ENCODE measurements at places on chromosomes 7 and 10.
A peak's percentile ranks its signal among the peaks of the same experiment; 100 is the strongest.

DNA sequence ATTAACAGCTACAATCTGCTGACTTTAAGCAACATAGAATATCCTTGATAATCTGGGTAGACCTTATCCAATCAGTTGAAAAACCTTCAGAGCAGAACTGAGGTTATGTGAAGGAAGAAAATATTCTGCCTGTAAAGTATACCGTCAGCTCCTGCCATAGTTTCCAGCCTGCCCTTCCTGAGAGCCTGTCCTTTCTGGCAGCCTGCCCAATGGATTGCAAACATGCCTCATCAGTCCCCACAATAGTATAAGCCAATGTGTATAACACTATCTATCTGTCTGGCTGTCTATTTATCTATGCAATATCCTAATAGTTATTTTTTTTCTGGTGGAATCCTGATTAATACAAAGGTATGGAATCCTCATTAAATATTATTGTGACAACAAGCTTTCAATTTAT is 489.2 kb upstream of the KCND2 start:
- DNase-seq = no peak

DNA sequence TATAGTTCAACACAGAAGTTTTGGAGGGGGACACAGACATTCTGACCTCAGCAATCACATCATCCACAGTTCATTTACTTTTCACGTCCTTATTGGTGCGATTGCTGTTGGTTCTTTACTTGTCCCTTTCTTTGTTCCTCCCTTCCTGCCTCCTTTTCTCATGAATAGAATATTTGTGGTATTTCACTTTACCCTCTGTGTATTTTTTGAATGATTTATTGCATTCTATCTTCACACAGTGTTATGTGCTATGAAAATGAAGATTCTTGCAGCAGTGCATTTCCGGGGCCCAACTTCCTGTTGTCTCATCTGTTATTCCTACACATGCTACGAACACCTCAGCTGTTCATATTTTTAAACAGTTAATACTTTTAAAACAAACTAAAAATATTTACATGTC is 179.6 kb downstream of the ZMYND11 start:
- peak; percentile 15 for DNase-seq

- no peak for DNase-seq
These were observed 28.6 kb downstream of the RABGEF1 start for GRCh38 chr7:66768865-66769832.

DNA sequence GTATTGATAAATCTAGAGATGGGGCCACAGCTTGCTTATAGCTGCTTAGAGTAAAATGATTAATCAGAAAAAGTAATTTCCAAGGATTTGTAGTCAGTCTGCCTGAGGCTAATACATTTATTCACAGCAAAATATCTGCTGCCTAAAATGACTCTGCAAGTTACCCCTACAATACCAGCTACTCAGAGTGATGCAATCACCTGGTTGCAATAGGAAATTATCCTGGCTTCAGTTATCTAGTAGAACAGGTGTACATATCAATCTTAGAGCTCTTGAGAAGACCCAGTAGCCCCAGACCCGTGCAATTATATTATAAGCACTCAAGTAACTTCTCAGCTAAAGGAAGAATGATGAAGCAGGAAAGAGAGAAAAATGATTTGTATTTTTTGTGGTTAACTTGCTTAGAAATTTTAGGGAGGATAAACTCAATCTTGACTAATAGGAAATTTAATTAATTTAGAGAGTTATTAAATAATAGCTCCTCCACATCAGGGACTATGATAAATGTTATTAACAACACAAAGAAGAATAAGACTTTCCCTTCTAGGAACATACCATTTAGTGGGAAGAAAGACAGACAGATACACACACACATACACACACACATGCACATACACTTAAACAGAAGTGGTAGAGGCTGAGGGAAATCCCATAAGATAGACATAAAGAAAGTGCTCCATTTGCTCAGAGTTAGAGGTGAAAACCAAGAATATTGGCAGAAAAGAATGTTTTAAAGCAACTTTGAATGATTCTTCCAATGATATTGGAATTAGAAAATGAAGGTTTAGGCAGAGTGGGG is 140.4 kb upstream of the PRSS1 start:
- DNase-seq = no peak

GRCh38 chr7:120916121-120916520 is 34.5 kb upstream of the ING3 start:
- no peak for DNase-seq

DNA sequence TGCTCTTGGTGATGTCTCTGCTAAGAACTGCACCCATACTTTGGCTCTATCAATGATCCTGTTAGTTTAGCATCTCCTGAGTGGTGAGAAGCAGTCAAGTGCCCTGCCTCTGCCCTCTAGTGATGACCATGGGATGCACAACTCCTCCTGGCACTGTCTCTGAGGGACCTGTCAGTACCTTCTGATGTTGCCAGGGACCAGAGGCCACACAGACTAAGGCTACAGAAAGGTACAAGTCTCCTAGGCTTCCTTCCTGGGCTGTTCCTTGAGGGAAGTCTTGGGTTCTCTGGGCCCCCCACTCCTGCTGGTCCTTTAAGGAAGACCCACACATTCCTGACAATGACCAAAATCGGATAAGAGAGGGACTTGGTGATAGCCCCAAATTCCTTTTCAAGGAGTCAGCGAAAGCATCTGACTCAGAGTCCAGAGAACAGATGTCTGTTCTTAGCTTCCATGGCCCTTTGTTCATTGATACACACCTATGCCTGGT is 15.3 kb downstream of the NKX2-3 start:
- no peak for DNase-seq

- no peak for DNase-seq
These were observed 11.0 kb upstream of the PPIF start for GRCh38 chr10:79336276-79336675.

DNA sequence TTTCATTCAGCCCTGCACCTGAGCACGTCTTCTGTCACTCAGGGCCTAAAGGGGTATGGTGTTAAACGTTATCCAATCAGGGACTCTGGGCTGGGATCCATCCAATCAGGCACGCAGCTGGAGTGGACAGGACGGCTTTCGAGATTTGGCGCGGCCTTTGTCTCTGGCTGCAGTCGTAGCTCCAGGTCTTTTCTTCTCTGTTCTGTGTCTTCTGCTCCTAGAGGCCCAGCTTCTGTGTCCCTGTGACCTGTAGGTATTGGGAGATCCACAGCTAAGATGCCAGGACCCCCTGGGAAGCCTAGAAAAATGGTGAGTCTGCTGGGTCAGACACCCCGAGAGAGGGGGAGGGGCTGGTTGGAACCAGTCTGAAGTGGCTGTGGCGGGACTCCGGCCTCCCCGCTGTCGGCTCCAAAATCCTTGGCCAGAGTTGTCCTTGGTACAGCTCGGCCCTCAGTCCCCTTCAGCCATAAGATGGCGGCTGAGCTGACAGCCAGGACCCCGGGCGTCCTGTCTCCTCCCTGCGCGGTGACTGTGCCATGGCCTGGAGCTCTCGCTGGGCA is 11.7 kb upstream of the ZNF680 start:
- no peak for DNase-seq

DNA sequence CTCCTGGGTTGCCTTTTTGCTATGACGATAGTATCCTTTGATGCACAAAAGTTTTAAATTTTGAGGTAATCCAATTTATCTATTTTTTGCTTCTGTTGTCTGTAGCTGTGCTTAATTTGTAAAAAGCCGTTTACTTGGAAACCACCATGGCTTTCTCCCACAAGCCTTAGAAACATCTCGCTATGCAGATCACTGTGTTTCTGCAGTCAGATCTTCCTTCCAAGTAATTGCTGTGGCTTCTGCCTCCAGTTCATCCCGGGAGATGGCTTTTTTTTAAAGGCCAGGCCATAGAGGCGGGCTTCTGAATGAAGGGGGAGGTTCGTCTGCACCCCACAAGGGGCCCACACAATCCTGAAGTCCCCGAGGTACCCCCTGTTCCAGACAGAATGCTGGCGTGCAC is 48.3 kb upstream of the OCM2 start:
- DNase-seq = no peak

- no peak for DNase-seq
These were observed 2.0 kb upstream of the SFTPA1 start for GRCh38 chr10:79608505-79609375.

- DNase-seq = no peak
These were observed 90.3 kb upstream of the ADAM12 start for GRCh38 chr10:126478546-126478945.

DNA sequence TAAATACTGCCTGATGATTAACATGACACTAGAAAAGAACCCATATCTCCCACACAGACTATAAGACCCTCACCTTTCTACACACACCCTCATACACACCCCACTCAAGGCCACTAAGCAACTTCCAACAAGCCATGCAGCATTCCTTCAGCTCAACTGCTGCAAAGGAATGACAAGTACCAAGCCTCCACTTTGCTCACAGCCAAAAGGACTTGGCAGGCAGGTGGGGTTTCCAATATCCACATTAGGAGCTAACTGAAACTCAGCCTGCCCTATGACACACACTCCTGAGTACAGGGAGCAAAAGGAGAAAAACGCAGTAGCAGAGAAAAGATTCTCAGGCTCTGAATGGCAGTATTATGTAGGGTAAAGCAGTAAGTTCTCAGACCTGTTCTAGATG is 13.4 kb downstream of the USP54 start:
- DNase-seq = no peak

DNA sequence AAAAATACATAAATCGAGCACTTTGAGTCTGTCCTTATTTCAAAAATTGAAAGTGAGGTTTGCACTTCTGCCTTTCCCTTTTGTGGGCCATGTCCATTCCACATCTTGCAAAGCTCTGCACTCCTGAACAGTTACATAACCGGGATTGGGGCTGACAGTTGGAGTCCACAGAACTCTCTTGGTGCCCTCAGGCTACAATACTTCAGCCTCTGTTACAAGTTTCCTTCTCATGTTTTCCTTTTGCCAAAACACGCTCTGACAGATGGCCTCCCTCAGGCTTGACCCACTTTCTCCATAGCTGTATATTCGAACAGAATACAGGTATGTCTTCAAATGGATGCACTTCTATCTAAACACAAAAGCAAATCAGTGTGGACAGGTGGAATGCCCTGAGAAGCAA is 335.9 kb downstream of the WDR37 start:
- DNase-seq = no peak

DNA sequence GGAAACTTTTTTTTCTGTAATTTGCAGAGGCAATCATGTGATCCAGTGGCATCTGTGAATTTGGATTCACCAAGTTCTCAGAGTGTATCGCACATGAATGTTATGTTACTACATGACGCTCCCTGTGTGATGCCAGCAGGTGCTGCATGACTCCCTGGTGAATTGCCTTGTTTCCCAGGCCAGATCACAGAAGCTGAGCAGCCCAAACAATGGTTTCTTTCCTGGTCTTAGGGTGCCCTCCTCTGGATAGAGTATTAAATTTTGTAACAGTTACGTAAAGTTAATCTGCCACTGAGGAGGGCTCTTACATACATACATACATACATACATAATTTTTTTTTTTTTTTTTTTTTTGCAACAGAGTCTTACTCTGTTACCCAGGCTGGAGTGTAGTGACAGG is 3.6 kb downstream of the ZSCAN21 start:
- no peak for DNase-seq

GRCh38 chr10:46064269-46064817 is 18.3 kb upstream of the MSMB start:
- no peak for DNase-seq

DNA sequence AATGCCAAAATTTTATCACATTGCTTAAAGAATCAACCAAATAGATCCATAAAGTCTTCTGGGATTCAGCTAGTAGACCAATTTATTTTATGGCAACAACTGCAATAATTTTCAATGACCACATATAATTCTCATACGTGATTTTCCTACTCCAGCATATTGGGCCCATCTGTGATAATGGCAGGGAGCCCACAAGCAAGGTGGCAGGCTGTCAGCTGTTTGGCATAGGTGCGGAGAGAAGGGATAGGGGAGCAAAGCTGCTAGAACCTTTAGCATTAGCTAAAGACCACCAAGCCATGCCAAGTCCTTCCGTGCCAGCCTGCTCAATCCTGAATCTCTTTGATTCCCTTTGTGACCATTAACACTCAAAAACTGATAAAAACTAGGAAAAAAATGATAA is 721.2 kb downstream of the XPNPEP1 start:
- DNase-seq = no peak

- no peak for DNase-seq
These were observed 62.9 kb downstream of the CELF2 start for GRCh38 chr10:11080564-11080984.

DNA sequence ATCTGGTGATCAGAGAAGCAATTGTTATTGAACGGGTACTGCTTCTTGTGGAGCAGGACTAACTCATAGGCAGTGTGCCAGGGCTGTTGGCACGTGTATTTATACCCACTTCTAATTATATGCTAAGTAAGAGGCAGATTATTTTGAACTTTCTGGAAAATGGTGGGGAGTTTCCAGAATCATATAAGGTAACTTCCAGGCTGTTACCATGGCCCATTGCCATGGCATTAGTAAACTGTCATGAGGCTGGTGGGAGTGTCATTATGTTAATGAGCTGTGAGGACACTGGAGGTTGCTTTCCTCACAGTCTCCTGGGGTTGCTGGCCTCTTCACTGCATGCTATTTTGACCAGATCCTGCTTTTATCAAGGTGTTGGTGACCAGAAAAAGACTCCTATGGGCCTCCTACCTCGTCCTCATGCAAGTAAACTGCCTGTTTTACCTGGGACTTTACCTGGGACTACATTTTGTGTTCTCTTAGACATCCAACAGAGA is 122.6 kb downstream of the KCND2 start:
- DNase-seq = no peak

- no peak for DNase-seq
These were observed 77.5 kb upstream of the ADAM12 start for GRCh38 chr10:126465771-126466170.

DNA sequence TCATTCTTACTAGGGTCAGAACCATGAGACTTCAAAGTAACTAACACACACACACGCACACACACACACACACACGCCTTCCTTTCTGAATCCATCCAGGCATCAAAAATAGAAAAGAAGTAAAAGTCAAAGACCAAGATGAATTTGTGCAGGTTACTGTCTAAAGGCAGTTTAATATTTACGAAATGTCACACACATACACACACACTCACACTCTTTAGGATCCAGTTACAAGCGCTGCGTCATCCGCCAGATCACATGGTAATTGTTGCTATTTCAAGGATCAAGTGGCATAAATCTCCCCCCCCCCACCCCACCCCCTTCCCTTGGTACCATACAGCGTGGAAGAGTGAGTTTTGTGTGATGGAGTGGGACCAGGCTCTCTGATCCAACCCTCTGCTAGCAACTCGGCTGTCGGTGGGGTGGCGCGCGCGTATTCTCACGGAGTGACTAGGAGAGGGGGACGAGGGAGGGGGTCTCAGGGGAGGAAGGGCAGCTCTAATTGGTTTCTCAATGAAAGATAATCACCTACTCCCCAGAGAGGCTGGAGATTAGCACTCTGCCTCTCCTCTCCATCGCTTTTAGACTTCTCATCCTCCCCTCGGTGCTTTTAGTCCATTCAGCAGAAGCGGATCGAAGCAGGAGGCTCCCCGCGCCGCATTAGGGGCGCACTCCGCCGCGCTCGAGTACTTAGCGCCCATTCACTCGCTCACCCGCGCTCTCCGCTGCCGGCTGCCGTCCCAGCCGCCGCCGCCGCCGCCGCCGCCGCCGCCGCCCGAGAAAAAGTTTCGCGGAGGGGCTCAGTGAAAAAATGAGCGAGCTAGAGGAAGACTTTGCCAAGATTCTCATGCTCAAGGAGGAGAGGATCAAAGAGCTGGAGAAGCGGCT is 83.5 kb upstream of the PRKG1 start:
- peak; percentile 56 for DNase-seq

All from fibroblast of skin of left biceps (primary cell).